ENCODE measurements at places on chromosomes 6 and 20.

GRCh38 chr20:35434085-35435005 is 3.7 kb downstream of the GDF5 start:
- no peak for DNase-seq

GRCh38 chr20:24465730-24466129 is 3.7 kb upstream of the SYNDIG1 start:
- DNase-seq: no peak

DNA sequence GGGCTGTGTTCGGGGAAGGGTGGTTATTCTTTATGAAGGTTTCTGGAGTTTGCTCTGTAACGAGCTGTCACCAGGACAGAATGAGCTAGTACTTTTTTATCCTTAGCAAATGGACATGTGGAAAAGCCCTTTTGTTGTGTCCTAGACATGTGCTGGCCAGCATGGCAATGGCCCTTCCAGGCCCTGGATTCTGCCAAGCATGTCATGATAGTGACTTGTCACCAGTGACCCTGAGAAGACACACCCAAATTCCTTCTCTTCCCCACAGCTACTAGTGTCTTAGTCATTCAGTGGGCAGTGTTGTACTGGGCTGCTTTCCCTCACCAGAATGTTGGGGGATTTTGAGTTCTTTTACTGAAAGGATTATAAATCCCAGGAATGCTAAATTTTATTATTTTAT is 74.0 kb upstream of the XRN2 start:
- DNase-seq: no peak

- no peak for DNase-seq
These were observed 63.3 kb downstream of the NPEPL1 start for GRCh38 chr20:58755766-58756449.

- no peak for DNase-seq
These were observed 2.3 kb downstream of the DEFB124 start for GRCh38 chr20:31472395-31473330.

GRCh38 chr6:10595731-10596664 is 74.8 kb downstream of the GCNT2 start:
- no peak for DNase-seq

Data from GM13976 (cell line).